Endodermal cell (in vitro differentiated cells): ENCODE measurements at places on chromosomes 4 and X. TPM values are rescaled to one million over a fixed set of nuclear protein-coding genes. Genes with fewer than 3 reads are reported as not detected.

- DNase-seq: no peak
Observed at GRCh38 chrX:143472347-143472938, 44.8 kb downstream of the SPANXN3 start.

GRCh38 chrX:111348429-111348828 lies 63.6 kb downstream of the DCX start:
- no peak for DNase-seq

GRCh38 chr4:126265888-126266287 lies 951.1 kb downstream of the FAT4 start:
- DNase-seq: no peak

PARM1 gene
- total RNA-seq: 0.13 to 0.23 TPM (median 0.23 TPM) in 3 replicates

- no peak for DNase-seq
Observed at GRCh38 chr4:156763511-156763910, 208.1 kb downstream of the PDGFC start.

DNA sequence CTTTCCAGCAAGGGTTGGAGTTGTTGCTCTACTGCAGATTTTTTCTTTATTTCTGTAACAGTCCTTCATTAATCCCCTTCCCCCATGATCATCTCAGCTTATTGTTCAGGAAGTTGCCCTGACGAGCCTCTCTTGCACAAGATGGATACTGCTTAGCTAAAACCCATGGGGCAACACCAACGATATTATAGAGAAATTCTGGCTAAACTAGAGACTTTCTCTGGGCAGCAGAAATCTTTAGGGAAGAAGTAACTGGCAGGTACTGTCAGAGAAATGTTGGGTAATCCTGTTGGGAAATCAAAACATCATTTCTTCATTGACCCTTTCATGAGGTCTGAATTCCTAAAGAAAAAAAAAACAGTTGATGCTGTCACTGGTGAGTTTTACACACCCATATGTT lies 921.3 kb downstream of the NLGN4X start:
- no peak for DNase-seq

PLXNB3 gene
- total RNA-seq: 0.29 and 1.1 TPM in 2 replicates

DNA sequence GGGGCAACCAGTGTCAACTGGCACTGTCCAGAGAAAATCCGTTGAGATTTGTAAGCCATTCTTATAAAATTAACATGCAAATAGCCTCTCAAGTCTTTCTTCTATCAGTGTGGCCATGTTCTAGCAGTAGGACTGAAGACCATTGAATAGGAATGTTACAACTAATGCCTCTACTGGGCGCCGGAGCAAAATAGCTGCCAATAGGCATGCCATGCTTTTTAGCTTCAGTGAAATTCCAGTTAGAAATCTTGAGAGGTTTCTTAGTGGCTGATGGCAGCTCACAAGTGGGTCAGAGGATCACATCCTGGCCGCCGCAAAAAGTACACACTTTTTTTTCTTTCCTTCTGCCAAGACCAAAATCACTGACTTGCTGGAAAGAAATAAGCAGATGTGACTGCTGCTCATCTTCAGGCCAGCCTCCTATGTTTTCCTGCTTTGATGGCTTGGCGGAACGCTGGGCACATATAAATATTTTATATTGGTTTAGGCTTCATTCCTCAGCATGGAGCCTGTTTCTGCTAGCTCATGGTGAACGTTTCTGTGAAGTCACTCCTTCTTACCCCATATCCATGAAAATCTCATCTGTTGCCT lies 293.1 kb downstream of the TENM3 start:
- DNase-seq: peak; percentile 68

DGAT2L6 gene
- total RNA-seq: not detected in 2 replicates

APLN gene
- total RNA-seq: 0.22 and 0.29 TPM in 2 replicates

DNA sequence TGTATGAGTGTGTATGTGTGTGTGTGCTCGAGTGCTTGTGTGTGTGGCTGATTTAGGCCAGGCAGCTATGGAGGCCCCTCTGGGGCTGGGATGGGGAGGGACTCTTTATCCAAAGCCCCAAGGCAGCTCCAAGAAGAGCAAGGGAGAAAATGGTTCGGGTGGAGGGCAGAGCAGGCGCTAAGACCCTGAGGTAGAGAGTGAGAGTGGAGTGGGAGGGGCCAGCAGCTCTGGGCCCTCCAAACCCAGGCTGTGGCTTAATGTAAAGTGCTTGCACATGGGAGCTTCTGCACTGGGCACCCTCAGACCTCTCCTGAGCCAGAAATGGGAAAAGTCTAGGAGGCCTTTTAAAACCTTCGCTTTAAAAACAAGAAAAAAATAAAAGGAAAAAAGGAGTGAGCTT lies 233.5 kb upstream of the PSAPL1 start:
- DNase-seq: no peak

- DNase-seq: no peak
Observed at GRCh38 chr4:35229021-35229420, 1015.3 kb downstream of the ARAP2 start.

DNA sequence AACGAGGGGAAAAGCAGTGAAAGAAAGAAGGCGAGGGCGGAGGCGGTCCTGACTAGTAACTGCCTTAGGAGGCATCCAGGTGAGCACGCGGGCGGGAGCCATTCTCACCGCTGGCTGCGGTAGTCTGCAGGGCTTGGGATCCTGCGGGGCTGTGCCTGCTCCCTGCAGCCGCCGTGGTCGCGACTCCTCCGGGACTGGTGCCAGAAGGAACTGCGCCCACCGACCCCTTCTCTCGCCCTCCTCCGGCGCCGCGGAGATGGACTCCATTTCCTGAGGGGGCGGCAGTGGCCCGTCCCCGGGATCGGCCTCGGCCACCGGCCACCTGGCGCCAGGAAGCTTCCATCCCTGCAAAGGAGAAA lies 543 bp downstream of the NFXL1 start:
- DNase-seq: peak; percentile 84

KCTD8 gene
- 1.2 to 2.0 TPM (median 1.3 TPM) in 3 replicates for total RNA-seq

PCDH18 gene
- 9.2 and 9.6 TPM in 2 replicates for total RNA-seq

DNA sequence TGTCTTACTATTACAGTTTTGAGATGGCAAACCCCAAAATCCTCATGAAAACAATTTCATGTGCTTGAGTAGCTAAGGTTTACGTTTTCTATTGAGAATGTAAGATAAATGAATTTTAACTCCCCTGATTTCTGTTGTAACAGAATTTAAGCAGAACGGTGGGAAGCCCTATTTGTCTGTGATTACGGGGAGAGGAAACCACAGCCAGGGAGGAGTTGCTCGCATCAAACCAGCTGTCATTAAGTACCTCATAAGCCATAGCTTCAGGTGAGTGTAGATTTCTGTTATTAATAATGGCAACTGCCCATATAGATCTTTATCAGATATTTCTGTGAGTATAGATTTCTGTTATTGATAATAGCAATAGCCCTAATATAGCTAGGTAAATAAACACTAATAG lies 44.2 kb upstream of the RHOH start:
- DNase-seq: no peak

KLHL34 gene
- total RNA-seq: not detected in 3 replicates

RBM41 gene
- 24.6 to 29.9 TPM (median 25.3 TPM) in 3 replicates for total RNA-seq

TRIM60 gene
- not detected in 2 replicates for total RNA-seq

FUNDC1 gene
- total RNA-seq: 19.3 and 21.4 TPM in 2 replicates

KDM5C gene
- total RNA-seq: 80.1 to 139 TPM (median 95.9 TPM) in 3 replicates

DNA sequence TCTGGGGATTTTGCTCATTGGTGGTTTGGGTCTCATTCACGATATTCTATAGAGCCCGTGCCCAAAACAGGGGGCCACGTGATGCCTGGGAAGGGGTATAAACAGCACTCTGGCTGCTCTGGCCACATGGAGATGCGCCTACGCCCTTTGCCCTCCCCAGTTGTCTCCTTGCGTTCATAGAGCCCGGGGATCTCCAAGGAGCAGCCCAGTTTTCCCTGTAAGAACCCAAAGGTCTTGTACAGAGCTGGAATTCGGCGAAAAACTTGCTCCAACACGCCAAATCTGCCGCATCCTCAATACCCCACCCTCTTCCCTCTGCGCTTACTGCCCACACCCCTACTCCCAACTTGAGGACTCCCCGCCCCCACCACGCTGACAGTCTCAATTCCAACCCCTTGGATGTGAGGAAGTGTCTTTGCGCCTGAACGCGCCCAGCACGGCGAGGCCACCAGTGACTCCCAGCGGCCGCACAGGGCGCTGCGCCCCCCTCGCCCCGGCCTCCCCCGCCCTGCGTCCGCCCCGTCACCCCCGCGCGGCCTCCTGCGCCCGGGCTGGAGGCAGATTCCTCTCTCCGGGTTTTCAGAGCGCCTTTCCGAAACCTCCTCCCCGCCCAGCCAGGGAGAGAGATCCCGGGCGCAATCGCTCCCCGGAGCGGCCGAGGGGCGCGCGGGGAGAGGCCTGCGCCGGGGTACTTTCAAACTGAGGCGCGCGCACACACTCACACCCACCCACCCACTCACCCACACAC lies at the start of gene NHS:
TSS of gene NHS (plus strand) at position 582 of the 748 bp plus-strand sequence. CDS start 558 bp downstream, outside the sequence.
- DNase-seq: peak; percentile 91

DNA sequence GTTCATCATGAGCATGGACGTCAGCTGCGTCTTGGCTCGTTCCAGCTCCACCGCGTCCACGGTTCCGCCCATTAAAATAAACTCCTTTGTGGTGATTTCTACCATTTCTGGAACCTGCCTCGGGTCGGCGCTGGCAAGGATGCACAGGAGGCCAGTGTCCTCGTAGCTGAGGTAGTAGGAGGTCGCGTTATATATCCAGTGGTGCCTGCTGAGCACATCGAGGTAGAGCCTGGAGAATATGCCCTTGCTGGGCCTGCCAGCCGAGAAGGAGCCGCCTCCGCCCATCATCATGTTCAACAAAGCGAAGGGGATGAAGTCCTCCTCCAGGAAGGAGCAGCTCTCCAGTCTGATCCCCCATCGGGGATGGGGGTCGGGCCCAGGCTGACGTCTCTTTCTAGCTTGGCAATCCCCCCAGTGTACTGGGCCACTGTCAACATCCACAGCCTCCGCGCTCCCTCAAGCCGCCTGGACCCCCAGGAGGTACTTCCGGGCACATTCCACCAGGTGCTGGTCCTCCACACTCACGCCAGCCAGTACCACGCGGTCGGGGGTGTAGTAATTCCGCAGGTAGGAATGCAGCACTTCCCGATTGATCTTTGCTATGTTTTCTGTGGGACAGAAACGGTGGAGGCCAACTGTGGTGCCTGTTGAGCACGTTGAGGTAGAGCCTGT lies 120.9 kb upstream of the GRID2 start:
- DNase-seq: peak; percentile 45

DNA sequence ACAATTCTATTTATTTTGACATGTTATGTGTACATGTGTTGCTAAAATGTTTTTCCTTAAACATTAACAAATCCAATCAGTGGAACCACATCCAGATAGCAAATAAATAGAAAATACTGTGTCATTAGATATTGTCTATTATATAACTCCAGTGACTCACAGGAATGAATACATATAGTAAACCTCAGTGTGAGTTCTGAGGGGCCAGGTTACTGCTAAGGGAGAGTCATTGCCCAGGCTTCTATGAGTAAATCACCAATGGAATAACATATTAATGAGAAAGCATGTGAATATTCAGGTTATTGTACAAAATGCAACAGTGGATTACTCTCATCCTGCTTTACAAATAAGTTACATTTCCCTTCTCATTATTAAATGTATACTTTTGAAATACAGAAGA lies 27.2 kb downstream of the TACR3 start:
- DNase-seq: no peak

- DNase-seq: no peak
Observed at GRCh38 chr4:58957711-58958110, 1847.5 kb upstream of the IGFBP7 start.

DNA sequence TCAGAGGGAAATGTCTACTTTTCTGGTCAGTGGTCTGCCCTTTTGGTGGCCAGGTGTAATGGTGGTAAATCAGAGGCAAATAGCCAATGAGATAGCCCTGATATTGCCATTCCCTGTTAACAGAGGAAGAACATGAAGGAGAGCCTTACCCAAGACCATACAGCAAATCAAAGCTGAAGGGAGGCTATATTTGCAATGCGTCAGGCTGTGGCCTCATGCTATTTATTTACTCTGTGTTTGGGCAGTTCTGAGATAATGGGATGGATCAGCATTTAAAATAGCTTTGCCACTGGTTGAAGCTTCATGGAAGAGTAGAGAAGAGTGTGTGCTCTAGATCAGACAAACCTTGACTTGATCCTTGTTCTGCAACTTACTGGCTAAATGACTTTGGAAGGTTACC lies 73.3 kb upstream of the MAML3 start:
- DNase-seq: peak; percentile 31

SLC7A11 gene
- total RNA-seq: 2.4 to 4.6 TPM (median 3.9 TPM) in 3 replicates

- DNase-seq: no peak
Observed at GRCh38 chrX:115906276-115906675, 264.3 kb upstream of the AGTR2 start.

AREG gene
- total RNA-seq: not detected in 3 replicates

DNA sequence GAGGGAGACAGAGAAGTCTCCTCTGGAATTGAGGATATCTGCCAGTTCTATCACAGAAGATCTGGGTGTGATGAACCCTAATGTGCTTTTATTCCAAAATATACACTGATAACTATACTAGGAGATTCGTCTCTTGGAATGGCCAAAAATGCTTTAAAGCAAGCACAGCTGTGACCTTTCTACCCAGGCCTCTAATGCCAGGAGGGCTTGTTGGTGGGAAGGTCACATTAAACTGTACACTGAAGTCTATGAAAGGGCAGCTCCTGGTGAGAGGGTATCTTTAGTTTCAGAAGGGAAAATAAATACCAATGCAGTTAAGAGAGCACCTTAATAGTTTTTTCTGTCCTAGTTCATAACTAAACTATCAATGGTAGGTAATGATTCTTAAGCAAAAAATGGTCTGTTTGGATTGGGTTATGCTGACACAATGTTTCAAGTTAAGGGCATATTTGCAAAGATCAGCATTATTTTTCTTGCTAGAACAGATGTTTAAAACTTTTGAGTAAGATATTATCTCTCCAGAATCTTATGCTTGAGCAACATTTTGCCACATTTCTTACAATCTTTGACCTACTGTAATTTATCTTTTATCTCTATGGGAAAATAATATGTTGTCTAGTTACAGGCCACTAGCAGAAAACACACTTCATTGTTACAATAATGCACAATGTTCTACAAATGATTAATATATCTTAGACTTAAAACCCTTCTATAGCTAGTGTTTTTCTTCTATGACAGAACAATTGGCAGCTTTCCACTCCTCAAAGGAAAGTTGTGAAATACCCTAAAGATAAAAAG lies 59.6 kb downstream of the SEC24D start:
- DNase-seq: no peak

CEP135 gene
- total RNA-seq: 24.1 and 28.0 TPM in 2 replicates

GRPR gene
- total RNA-seq: 63.1 to 264 TPM (median 70.8 TPM) in 3 replicates
